ENCODE measurements at places on chromosomes 2 and 18.

GRCh38 chr2:134089454-134089853, 164.4 kb upstream of the MGAT5 start:
- no peak for DNase-seq

GRCh38 chr2:120461092-120461491, 115.2 kb downstream of the INHBB start:
- DNase-seq: no peak

GRCh38 chr2:108579623-108580022, 45.4 kb downstream of the LIMS1 start:
- DNase-seq: no peak

DNA sequence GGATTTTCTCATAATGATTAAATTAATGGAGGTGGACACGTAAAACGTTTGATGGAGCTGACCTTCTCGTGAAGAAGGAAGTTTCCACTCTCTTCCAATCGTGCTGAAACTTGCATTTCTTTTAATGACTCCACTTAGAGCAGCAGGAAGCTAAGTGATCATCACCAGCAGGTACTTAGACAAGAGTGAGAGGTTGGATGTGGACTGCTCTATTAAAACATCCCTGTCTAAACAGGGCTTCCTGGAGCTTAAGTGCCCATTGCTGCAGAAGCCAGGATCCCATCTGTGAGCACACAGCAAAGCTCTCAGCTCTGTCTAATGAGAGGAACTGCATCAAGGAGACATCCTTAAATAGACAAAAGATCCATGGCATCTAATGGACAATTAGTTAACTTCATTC, 1539.5 kb upstream of the CELF4 start:
- DNase-seq: no peak

- no peak for DNase-seq
Measured at GRCh38 chr2:138125306-138126288, 161.3 kb downstream of the HNMT start.

- DNase-seq: no peak
Measured at GRCh38 chr2:29527947-29528346, 393.4 kb downstream of the ALK start.

GRCh38 chr2:42601076-42601475, 32.6 kb downstream of the MTA3 start:
- no peak for DNase-seq

DNA sequence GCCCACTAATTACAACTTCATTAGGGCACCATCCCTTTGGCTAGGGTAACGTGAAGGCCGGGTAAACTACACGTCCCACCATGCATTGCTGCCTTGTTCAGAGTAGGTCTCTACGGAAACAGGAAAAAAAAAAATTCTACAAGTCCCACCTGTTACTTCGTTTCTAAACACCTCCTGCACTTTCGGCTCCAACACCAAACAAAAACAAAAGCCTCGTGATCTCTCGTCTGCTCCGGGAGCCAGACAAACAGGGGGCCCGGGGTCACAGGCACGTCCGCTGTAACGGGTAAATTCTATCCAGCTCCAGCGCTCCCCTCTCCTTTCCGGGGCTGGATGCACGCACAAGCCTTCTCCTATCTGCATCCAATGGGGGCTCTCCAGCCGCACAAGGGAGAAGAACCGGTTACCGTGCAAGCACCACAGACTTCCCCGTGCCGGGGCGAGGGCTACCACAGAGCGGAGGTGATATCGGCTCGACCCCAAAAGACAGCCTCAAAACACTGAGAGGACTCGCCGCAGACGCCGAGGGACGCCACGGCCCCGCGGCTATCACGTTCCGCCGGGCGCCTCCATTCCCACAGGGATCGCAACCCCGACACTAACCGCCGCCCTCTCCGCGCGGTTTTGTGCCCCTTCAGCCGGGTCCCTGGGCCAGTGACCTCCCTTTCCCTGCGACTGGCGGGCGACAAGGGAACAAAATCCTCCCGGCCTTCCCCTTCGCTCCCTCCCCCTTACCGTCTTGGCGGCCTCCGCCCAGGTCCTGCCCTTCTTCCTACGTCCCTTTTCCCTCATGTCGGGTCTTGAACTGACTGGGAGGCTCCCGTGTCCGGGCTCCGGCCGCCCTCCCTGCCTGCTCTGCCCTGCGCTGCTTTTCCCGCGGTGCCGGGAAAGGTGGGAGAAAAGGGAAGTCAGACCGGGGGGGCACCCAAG, 591 bp downstream of the ASXL2 start:
- peak; percentile 15 for DNase-seq

GRCh38 chr18:50686409-50686808, 126.5 kb downstream of the MAPK4 start:
- no peak for DNase-seq

DNA sequence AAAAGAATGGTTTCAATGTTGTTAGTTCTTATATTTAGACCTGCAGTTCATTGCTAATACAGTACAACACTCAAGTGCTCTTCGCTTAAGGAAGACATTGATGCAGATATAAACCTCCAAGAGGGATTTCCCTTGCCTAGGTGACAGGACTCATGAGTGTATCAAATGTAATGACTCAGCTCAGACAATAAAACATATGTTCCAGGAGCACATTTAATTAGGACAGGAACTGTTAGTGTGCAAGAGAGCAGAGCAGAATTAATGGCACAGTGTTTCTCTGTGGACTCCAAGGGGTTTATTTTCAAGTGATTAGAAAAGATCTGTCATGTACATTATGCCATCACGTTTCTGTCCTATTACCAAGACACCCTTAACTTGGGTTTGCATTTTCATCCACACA, 375.0 kb downstream of the LRRTM4 start:
- no peak for DNase-seq

DNA sequence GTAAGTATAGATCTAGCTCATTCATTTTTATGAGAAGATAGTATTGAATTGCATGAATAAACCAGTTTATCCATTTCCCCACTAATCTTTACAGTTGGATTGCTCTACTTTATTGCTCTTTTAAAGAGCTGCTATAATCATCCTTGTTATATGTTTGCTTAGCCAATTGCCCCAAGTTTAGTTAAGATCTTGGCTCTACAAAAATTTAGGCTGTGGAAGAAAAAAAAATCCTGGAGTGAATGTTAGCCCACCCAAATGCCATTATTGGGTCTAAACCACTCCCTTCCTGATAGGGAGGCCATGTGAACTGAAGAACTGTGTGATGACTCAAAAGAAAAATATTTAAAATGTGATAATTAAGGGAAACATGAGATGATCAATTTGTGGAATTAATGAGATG, 2.9 kb downstream of the ALS2 start:
- DNase-seq: no peak

DNA sequence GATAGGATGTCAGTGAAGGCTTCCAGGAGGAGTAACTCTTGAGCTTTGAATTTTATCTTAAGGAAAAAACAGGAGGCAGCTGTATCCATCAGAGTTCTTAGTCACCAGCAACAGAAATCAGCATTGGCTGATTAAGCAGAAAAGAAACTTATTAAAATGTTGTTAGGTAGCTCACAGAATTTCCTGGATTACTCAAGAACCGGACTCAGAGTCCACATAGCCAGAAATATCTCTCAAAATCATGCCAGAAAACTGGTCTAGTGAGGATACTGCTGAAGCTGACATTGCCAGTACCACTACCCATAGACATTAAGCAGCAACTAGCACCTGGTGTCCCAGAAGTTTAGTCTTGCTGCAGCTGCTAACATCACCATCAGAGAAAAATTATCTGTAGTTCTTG, 10.1 kb upstream of the AFTPH start:
- no peak for DNase-seq

DNA sequence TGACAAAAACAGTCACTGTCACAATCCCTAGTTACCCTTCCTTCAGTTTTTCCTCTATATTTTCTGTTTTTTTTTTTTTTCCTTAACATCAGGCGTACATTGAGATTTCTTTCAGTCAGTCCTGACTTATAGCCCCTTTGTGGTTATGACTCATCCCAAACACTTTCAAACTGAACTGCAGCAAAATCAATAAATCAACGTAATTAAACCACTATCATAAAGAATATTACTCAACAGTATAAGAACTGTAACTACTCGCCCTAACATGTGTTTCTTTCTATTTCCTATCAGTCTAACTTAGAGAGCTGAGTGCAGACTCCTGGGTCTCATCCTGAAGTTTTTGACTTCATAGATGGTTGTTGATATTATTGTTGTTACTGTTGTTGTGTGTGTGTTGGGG, 523.5 kb downstream of the LRRTM4 start:
- no peak for DNase-seq

- no peak for DNase-seq
Measured at GRCh38 chr2:220293966-220294365, 666.5 kb downstream of the SLC4A3 start.

DNA sequence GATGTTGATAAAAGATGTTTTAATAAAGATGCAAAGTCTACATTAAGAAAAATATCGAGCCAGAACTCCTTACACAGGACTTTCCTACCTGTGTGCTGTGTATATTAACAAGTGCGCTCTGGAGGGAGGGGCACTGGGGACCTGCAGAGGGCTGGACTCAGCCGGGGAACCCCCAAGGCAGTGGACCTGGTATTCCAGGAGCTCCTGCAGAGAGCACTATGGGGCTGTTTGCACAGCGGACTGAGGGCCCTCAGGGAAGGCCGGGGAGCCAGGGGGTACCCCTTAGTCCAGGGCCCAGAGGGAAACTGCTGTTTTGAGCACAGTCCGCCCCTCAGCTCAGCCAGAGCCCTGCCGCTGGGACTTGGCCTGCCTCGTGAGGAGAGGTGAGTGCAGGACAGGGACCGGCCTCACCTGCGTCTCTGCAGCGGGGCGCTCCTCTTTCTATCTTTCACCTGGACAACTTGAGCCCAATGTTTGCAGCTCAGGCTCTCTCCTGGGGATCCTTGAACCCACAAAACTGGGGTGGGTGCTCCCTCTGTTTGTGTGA, 168.4 kb downstream of the ARL4C start:
- no peak for DNase-seq

- no peak for DNase-seq
Measured at GRCh38 chr18:62852851-62853250, 137.5 kb downstream of the PHLPP1 start.

- no peak for DNase-seq
Measured at GRCh38 chr2:32626639-32627221, 1.1 kb upstream of the TTC27 start.

GRCh38 chr2:62084801-62085200, 111.1 kb upstream of the B3GNT2 start:
- DNase-seq: no peak

DNA sequence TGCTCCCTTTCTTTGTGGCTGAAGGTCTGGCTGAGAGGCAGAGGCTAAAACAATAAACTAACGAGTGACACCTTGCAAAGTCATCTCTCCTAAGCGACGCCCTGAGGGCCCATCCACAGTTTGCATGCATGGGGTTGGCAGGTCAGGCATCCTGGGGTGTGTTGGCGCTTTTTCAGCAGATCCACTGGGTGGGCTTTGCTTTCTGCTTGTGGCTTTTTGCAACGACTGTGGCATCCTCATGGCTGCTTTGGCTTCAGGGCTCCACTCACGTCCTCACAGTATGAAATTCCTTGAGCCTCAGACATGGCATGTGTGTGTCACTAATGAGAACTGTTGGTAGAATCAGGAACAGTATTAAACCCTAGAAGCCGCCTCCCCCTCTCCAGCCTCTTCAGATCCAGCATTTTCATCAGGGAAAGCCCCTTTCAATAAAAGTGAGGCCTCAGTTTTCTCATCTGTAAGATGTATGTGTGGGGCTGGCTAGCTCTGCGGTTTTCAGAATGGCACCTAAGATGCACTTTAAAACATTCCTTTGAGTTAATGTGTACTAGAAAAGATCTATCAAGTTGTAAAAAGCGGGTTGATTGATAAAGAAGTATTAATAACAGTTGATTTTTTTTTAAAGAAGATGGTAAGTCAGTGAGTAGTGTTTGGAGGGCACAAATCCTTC, 72.5 kb downstream of the SH3BP4 start:
- no peak for DNase-seq

All from stimulated activated CD8-positive, alpha-beta memory T cell treated with anti-CD3 and anti-CD28 coated beads, Interleukin-7, amount 100 ng/mL, for 1 hour (primary cell).